ENCODE measurements at places on chromosomes 5 and 9.

DNA sequence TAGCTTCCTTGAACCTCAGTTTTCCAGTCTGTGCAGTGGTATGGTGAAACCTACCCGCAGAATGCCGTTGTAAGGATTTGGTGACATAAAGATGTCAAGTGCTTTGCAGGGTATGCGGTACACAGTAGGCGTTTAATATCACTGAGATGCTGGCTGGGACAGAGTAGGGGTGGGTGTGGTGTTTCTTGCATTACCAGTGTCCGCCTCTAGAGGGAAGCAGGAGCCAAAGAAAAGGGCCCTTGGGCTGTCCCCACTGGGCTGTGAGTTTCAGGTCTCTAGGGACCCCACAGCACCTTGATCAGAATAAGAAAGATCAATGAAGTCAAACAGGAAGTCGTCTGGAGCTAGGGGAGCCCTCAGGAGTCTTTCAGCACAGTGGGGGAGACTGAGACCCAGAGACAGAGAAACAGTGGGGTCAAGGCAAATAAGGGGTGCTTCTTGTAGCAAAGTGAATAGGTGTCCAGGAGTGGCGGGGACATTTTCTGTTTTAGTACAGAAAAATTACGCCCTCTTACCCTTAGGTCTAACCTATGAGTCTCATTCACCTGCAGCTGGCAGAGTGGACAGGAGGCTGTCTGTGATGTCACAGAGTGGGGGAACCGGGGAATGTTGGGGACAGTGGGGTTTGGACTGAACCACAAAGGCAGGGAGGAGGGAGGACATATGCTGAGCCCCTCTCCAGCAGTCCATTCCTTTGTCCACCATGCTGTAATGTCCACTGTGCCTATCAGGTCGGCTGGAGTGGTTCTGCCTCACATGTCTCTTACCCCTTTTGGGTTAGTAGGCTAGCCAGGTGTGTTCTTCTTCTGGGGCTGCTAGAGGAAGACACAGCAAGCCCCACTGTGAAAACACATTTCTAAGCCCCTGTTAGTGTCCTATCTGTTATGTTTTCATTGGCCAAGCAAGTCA lies 4.7 kb upstream of the TEX53 start:
- no peak for DNase-seq

- DNase-seq, result no peak
These were observed 243.8 kb downstream of the BNC2 start for GRCh38 chr9:16626577-16627130.

DNA sequence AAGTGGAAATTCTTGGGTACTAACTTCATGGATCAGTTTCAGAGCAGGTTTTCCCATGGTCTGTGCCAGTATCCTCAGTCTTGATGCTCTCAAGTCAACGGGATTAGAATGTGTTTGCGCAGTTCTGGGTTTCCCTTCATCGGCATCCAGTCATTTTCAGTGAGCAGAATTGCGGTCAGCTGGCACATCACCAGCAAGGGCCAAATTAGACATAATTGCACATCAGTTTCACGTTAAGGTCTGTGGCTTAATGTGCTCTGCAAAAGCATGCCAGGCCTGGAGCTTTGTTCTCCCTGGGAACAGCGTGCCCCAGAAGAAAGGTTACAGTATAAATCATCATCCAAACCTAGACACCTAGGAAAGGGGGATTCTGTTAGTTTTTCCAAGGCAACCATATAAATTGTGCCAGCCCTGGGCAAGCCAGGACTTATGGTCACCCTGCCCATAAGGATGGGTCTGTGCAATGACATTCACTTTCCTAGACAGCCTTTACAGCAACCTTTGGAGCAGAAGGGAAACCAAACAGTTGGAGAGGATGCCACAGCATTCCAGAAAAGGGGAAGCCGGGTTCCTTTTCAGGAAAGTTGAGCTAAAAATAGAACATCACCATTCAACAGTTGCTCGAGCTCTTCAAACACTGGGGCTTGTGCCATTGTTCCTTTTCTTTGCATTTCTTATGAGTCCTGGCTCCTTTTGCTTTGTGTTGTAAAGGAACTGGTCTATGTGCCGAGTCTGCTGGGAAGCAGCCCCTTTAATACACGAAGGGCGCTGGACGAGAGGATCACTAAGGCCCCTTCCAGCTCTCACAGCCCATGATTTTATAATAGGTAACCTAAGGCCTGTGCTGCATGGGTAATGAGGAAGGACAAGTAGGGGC lies 23.1 kb downstream of the IQGAP2 start:
- no peak for DNase-seq

DNA sequence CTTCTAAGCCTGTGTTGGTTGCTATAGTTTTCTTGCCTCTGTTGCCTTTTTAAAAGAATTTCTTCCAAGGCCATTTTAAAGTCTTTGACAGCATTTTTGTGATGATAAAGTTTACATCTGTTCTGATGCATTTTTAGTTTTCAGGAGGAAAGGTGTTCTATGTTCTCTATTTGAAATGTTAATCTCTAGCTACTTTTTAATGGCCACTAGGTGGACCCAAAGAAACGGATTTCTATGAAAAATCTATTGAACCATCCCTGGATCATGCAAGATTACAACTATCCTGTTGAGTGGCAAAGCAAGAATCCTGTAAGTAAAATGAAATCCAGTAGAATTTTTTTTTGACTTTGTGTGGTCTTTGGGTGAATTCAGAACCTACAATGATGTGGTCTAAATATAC lies 60.2 kb downstream of the MELK start:
- DNase-seq, result peak; percentile 11

GRCh38 chr9:109926421-109926869 lies 146.4 kb downstream of the PALM2AKAP2 start:
- DNase-seq, result no peak

DNA sequence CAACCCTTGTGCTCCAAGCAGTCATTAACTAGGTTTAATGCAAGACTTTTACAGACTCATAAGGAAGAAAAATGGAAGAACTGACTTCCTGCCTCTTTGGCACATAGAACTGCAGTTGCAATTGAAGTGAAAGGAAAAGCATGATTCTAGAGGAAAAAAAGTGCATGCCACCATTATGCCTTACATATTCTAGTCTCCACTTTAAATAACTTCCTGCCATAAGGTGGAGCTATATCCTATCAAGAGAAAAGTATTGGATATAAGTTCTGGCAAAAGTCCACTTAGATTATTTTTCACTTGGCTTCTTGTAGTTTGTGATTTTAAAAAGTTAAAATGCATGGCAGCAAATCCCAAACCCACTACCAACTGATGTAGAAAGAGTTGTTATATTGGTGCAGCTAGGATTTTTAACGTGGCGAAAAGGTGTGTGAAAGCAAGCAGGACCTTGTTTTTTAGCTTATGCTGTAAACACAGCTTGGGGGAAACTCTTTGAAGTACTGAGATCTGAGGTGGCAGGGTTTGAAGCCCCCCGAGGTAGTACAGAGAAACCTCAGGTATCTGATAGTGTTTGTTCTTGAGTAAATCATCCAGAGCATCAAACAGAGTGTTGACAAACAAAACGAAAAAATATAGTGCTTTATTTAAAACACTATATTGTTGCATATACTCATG lies 117.9 kb downstream of the ANXA1 start:
- no peak for DNase-seq

DNA sequence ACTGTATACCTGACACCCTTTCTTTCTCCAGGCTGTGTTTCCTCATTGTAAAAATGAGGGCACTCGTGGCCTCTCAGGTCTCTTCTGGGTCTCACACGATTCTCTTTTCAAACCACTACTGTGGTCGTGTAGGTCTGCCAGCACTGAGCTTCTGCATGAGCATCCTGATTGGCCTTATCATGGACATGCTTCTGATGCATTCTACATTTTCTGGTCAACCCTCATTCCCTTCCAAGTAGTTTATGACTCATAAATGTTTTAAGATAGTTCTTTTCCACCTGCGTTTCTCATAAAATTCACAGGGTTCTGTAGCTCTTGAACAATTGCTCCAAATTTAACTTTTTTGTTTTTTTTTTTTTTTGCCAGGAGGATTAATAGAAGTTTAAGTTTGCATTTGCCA lies 294.8 kb downstream of the KCTD16 start:
- no peak for DNase-seq

DNA sequence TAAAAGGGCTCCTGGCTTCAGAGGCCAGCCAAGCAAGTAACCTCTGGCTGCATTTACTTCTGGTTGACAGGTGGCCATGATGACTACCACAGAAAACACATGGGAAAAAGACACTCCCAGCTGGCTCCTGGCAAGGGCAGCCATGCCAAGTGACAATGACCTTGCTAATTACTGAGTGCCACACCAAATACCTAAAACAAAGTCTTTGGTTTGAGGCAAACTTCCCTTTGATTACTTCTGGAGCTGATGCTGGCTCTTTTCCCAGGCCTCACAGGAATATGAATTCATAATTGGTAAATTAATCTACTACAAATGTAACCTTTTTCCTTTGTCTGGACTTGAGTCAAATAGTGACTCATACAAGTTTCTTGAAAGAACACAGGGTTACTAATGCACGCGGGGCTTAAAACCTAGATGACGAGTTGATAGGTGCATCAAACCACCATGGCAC lies 61.0 kb downstream of the LPAR1 start:
- no peak for DNase-seq

GRCh38 chr5:103327451-103327850 lies 68.9 kb downstream of the MACIR start:
- DNase-seq, result no peak

DNA sequence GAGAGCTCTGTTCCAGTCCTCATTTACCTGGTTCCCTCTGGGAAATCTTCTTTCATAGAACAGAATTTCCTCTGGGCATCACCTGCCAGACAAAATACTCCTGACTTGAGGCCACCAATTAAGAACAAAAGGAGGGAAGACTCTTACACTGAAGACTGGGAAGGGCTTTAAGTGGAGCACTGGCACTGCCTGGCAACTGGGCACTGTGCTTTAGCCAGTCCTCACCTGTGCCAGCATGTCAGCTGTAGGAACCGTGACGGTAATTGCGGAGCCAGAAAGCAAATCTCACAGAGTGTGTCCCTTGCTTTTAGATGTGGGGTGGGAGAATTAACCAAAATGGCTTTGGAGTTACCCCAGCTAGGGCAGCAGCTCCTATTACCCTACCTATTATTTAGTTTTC lies 40.6 kb downstream of the FAM219A start:
- no peak for DNase-seq

DNA sequence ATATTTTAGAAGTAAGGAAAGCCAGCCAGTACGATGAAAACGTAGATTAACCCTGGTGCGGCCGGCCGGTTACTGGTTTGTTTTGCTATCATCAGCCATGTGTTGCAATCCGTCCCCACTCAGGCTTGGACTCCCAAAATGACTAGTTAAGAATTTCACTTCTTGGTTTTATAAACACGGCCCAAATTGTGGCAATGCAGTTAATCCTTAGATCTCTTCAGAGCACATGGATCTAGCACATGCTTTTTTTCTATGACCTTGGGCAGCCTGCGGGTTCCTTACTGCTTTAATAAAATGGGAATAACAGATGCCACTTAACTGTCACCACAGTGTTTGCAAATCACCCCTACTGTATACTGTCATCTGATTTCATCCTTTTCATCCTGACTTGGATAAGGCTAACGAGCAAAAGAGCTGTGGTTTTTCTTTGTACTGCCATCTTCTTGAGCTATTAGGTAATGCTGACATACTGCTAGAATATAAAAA lies 1.5 kb downstream of the NDFIP1 start:
- DNase-seq, result no peak

DNA sequence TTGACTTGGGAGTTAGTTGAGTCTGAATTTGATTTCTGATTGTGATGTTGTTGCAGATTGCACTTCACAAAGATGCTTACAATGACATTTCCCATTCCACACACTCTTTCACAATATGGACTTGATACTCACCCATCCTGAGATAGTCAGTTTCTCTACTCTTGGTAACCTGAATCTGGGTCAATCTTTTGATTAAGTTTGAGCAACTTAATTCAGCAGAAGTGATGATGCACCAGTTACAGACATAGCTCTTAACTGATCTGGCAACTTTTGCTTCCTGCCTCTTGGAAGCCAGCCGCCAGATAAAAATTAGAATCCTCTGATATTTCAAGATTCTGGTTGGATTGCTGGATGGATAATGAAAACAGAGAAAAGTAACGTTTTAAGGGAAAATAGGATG lies 79.7 kb upstream of the OSMR start:
- DNase-seq, result no peak

GRCh38 chr5:176658007-176658599 lies 10.8 kb downstream of the TSPAN17 start:
- DNase-seq, result peak; percentile 8

DNA sequence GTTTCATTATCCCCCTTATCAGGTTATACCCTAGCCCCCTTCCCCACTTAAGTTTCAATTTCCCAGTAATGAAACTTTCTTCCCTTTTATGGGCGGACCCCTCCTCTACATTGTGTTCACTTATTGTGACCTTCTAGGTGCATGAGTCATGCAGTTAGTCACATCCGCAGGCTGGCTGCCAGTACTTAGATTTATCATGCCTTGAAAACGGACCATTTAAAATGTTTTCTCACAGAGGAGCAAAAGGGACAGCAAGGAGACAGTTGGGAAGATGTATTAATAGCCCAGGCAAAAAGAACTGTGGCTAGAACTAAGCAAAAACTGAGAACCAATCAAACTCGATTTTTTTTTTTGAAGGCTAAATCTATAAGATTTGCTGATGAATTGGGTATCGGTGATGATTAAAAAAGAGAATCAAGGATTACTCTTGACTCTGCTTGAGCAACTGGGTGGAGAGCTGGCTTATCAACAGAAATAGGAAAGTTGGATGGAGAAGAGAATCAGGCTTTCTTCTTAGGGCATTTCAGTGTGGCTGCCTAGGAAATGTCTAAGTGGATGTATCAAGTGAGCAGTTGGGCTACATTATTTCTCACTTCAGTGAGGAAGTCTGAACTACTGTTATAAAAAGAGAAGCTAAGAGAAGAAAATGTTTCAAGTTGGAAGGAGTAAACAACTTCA lies 615.0 kb downstream of the HINT1 start:
- DNase-seq, result no peak

DNA sequence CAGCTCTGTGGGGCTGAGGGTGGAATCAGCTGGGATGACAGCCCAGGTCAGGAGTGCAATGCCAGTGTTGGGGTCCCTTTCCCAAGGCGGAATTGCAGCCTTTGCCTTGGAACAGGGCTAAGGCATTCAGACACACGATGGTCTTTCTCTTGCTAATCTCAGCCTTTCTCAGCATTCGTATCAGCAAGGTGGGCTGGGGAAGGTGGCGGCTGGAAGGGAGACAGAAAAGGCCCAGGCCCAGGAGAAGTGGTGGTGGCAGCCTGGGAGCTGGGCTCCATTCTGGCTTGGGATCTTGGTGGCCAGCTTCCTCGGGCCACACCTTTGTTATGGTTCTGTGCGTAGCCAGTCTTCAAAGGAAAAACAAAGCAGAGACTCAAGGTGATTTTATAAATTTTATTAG lies 1.1 kb upstream of the ARHGEF28 start:
- no peak for DNase-seq

GRCh38 chr5:11030671-11031070 lies 269.6 kb upstream of the DAP start:
- DNase-seq, result no peak

- no peak for DNase-seq
These were observed 781 bp downstream of the ST6GALNAC4 start for GRCh38 chr9:127915801-127916719.

Measured in AG09309 (cell line).